Pons (tissue), 1 donor: ENCODE measurements at places on chromosomes 12 and 14.
A peak's percentile ranks its signal among the peaks of the same experiment; 100 is the strongest.

DNA sequence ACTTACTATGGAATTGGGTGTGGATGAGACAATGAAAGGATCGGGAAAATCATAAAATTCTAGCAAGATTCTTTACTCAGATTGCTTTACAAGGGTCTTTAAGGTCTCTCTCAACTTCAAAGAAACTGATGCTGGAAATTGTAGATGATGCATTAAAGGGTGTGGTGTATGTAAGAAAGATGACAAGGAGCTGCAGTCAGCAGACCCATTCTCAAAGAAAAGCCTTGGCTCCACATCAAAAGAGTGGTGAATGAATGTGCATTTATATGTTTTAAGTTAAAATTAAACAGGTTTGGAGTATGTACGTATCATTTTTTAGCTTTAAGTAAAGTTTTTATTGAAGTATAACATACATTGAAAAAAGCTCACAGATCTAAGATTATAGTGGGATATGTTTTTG, 194.5 kb downstream of the C12orf75 start:
- no peak for DNase-seq

DNA sequence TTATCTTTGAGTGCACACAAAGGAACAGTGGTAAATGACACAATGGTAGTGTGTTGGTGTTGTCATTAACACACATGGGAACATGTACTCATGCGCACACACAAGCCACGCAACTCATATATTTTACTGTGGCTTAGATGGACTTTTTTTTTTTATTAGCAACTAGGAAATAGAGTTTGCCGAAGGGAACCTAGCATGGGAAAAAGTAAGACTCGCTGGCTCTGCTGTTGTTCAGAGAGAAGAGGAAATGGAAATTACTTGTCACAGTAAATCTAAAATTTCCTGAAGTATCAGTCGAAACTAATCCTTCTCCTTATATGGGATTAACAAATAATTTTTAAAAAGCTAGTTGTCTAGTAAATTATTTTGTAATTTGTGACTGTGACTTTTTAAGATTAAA, 33.7 kb upstream of the IL22 start:
- DNase-seq: no peak

- DNase-seq: no peak
These were observed 1.3 kb downstream of the GLI1 start for GRCh38 chr12:57460841-57461275.

GRCh38 chr12:69540987-69541386, 44.3 kb upstream of the CCT2 start:
- no peak for DNase-seq

GRCh38 chr12:22325218-22325617, 9.3 kb downstream of the ST8SIA1 start:
- DNase-seq: no peak

GRCh38 chr14:104724981-104725771, 1.1 kb downstream of the ADSS1 start:
- peak; percentile 55 for DNase-seq
